ENCODE measurements at places on chromosomes 6 and 20.

GRCh38 chr6:108699290-108700041 lies 138.7 kb downstream of the FOXO3 start:
- no peak for DNase-seq

DNA sequence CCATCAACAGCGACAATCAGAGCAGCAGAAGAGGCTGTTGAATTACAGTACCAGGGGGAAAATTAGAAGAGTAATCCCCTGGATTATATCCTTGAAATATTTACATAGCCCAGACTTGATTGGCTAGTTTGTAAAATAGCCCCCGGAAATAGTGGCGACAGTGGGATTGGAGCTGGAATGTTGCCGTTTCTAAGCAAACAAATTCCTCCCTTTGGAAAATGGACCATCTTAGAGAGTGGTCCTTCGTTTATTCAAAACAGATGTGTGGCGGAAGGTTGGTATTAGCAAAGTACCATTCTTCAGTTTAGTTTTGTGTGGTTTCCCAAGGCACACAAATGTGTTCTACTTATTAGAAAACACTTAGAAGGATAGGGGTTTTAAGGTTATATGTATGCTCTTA lies 4.5 kb upstream of the EPB41L2 start:
- DNase-seq = no peak

DNA sequence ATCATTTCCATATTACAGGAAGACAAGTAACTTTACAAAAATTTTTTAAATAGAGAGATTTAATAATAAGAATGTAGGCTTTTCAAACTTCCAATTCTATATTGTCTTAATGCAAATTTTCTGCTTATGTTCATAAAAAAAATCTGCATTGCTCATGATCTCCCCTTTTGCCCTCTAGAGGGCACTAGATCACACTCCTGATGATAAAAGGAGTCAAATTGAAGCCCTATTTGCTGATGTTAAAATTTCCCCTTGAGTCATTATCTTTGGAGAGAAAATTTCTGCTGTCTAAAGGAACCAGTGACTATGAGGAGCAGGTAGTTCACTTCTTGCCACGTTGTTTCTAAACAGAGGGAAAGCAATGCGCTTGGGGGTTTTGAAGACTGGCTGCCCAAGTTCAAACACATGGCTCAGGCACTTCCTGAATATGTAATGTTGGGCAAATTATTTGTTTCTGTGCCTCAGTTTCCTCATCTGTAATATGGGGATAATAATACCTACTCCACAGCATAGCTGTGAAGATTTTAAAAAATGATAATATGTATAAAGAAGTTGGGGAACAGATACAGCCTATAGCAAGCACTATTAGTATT lies 874.2 kb downstream of the TFAP2A start:
- no peak for DNase-seq

- DNase-seq = no peak
These were observed 156.0 kb downstream of the CEBPB start for GRCh38 chr20:50346374-50347283.

GRCh38 chr20:59003836-59004492 lies 3.1 kb downstream of the CTSZ start:
- DNase-seq = no peak

DNA sequence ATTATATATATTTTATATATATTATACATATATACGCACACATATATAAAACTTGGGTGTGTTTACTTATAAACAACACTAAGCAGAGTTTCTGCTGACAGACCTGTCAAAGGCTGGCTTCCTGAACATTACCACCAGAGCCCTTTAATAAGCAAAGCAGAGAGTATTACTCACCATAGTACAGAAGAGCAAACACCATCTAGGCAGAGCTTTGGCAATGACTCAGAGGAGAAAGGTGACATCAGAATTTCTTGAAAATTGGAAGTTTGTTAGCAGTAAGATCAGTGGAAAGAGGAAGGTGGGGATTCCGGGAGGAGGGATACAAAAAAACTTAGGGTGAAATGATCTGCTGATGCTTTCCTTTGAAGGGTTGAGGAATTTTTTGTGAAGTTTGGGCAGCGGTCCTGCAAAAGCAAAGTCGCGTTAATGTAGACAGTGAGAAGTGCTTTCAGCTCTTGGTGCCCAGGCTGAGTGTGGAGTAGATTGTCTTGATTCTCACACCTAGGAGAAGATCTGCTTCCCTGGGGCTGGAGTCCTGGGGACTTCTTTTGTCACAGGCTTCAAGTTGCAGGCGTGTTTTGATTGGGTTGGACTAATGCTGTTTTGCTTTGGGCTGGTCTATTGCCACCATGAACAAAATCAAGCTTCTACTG lies 109.6 kb upstream of the BACH2 start:
- no peak for DNase-seq

DNA sequence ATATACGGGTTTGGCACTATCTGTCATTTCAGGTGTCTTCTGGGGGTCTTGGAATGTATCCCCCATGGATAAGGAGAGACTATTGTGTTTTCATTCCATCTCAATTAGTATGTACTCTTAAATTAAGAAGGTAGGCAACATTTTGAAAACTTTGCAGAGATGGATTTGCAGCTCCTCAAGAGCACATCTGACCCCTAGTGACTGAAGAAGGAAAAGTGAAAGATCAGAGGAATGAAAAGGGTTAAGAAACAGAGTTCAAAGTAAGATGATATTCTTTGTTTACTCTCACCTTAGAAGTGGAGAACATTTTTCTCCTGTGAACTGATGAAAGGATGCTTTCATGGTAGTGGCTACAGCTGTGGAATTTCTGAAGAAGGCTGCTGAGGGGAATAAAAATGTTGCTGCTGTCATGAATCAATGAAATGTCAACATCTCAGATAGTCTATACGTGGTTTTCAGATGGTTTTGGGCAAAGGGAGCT lies 41.5 kb downstream of the SH3BGRL2 start:
- DNase-seq = no peak

- DNase-seq = no peak
These were observed 296.3 kb upstream of the BMP2 start for GRCh38 chr20:6471110-6471647.

DNA sequence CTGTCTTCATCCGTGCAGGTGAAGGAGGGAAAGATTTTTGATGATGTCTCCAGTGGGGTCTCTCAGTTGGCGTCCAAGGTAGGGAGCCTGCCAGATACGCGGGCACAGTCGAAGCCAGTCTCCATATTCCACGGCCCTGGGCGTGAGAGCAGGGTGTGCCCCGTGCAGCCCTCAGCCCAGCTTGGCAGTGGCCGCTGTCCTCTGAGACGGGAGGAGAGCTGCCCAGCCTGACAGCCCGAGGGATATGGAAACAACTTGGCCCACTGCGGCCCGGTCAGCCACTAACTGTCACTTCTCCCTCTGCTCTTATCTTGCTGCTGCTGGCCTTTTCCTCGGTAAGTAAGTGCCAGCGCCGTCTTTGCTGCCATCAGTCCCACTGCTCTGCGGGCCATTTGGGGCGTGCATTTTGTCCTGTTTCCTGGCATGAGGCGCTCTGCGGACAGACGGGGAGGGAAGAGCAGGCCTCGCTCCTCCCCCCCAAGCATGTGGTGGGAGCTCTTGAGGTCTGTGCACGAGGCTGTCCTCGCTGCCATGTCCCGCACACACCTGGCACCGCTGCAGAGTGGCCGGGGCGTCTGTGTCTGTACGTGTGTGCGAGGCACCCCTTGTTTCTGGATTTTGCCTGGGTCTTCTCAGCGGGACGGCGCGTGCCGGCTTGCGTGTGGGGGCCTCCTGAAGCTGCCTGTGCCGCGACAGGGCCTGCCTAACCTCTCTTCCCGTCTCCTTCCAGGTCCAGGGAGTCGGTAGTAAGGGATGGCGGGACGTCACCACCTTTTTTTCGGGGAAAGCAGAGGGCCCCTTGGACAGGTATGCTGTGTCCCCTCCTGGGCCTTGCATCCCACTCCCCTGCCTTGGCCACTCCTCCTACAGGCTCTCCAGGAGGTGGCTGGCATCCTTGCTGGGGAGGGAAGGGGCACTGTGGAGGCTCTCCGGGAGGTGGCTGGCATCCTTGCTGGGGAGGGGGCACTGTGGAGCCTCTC lies 7.1 kb upstream of the COL20A1 start:
- DNase-seq = no peak

DNA sequence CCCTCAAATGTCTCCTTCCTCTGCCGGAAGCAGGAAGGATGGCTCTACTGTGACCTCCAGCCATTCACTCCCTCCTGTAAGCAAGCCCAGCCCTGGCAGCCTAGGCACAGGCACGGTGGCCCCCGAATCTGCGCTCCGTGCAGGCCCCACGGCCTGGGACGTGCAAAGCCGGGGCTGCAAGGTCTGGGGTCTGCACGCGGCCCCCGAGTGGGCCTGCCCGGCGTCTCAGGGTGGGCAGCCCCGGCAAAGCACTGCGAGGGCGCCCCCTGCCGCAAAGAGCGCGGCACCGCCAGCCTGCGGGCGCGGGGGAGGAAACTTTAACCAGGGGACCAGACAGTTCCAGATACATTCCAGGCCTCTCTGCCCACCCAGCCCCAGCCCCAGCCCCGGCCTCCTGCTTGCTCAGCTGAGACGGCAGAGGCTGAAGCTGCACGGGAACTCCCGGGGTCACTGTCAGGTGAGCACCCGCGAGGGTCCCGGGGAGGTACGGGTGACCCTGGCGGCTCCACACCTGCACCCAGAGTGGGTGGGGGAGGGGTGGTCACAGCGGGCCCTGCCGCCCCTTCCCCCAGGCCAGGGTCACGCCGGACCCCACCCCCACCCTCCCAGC lies 98.8 kb downstream of the ASXL1 start:
- DNase-seq = no peak

DNA sequence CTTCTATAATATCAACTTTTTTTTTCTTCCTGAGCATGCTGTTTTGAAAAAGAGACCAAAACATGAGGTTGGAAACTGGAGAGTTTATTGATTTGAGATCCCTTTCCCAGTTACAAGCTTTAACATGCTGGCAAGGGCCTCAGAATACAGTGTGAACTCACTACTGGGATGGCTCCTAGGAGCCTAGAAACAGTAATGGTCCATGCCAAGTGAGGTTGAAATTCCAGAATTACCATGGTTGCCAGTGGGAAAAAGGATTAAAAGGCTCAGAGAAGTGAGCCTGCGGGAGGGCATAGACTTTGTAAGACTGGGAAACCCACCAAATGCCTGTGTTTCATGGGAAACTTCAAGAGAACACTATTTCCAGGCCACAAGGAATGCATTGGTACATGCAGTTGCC lies 28.9 kb upstream of the SLC22A3 start:
- DNase-seq = no peak

DNA sequence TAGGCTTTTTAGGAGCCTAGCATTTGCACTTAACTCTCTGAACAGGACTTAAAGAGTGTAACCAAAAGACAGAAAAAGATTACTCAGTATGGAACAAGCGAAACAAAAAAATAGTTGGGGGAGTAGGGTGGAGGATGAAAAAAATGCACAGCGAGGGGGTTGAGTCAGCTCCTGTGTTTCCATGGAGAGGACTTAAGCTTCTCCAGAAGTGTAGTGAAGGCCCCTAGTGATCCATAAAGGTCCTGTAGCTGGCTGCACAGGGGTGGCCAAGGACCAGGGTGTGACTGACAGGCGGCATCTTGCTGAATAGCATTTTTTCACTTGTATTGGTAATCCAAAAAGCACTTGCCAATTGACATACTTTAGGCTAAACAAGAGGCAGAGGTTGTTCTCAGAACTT lies 533.9 kb downstream of the RFPL4B start:
- no peak for DNase-seq

GRCh38 chr6:160461641-160462040 lies 113.5 kb downstream of the SLC22A3 start:
- DNase-seq = no peak

DNA sequence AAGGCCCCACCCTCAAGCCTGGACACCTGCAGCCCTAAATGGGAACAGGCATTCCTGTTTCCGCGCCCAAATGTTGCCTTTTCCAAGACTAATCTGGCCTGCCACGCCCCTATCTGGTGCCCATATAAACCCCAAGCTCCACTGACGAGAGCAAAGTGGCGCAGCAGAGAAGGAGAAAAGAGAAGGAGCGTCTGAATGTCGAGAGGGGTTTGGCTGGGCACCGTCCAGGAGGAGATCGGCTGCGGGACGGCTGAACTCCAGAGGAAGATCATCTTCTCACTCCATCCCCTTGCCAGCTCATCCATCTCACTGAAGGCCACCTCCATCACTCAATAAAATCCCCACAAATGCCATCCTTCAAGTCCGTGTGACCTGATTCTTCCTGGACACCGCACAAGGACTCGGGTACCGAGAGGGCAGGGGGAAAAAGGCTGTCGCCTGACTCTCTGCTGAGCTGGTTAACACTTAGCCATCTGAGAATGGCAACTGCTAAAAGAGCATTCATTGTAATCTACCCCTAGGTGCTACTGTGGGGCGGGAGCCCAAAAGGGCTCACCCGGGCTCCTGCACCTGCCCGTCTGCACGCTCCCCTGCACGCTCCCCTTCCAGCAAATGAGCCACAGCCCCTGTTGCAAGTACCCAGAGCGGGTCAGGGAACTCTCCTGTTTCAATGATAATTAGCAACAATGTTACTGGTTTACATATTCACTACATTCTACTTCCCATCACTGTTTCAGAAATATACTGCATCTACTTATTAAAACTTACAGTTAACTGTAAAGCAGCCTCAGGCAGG lies 23.5 kb downstream of the TAF4 start:
- DNase-seq = no peak

GRCh38 chr6:167839755-167840154 lies 13.0 kb downstream of the AFDN start:
- no peak for DNase-seq

- DNase-seq = no peak
These were observed 115.2 kb upstream of the RIN2 start for GRCh38 chr20:19642860-19643259.

DNA sequence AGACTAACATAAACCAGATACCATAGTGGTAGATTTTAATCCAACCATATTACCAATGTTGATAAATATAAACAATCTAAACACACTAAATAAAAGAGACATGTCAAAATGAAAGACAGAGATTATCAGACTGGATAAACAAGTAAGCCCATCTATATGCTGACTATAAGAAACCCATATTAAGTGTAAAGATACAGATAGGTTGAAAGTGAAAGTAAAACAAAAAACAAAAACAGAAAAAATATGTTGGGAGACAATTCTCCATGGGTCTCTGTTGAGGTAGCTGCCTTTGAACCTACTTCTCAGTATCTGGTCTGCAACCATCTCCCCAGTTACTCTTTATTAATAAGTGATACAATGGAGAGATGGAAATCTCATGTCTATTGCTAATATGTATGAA lies 21.2 kb downstream of the REV3L start:
- DNase-seq = no peak
